NCI-H1694 treated with DMSO at 0.1 percent for 48 hours (cell line): ENCODE measurements at places on chromosomes 16 and 17.

- no peak for DNase-seq
These were observed 4.7 kb upstream of the MRPS34 start for GRCh38 chr16:1777375-1778199.

GRCh38 chr16:74439685-74440084, 18.4 kb upstream of the CLEC18B start:
- no peak for DNase-seq

- no peak for DNase-seq
These were observed 338.7 kb downstream of the GRIN2A start for GRCh38 chr16:9843424-9844018.

DNA sequence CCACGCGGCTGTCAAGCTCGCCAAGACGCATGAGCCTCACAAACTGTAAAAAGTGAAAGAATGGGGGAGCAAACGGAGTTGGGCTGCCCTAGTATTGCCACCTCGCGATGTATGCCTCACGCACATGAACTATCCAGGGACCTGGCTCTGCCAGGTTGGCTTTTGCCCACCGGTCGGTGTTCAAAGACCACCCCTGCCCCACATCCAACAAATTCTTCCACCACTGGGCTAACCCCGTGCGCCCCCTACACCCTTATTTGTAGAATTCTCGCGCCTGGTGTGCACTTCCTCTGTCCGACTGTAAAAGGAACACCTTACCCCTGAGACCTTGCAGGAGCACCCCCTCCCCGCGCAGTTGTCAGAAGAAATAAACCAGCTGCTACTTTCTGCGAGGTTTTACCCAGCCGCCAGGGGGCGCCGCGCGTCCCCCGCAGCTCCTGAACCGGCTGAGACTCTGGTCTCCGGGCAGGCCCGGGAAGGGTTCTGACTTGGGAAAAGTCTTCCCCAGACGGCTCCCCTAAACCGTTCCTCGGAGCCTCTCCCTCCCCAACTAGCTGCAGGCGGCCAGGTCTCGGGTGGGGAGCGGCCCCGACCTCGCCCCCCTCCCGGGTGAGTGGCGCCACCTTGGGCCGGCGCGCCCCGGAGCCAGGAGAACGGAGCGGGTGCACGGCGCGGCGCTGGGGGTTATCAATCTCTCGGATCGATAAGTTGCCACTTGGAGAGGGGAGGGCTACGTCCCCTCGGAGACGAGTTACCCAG, 1.7 kb upstream of the ZNF423 start:
- peak; percentile 79 for DNase-seq

DNA sequence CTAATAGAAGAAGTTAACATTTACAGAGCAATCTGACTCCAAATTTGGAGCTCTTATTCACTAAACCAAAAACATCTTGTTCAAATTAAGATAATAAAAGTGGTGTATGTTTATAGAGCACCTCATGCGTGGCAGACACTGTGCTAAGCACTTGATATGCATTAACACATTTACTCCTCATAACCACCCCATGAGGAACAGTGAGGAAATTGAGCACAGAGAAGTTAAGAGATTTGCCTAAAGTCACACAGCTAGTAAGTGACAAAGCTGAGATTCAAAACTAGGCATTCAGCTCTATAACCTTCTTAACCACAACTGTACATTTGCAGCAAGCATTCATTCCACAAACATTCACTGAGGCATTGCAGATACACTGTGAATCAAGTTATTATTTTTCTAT, 94.0 kb downstream of the VAT1L start:
- DNase-seq: no peak

DNA sequence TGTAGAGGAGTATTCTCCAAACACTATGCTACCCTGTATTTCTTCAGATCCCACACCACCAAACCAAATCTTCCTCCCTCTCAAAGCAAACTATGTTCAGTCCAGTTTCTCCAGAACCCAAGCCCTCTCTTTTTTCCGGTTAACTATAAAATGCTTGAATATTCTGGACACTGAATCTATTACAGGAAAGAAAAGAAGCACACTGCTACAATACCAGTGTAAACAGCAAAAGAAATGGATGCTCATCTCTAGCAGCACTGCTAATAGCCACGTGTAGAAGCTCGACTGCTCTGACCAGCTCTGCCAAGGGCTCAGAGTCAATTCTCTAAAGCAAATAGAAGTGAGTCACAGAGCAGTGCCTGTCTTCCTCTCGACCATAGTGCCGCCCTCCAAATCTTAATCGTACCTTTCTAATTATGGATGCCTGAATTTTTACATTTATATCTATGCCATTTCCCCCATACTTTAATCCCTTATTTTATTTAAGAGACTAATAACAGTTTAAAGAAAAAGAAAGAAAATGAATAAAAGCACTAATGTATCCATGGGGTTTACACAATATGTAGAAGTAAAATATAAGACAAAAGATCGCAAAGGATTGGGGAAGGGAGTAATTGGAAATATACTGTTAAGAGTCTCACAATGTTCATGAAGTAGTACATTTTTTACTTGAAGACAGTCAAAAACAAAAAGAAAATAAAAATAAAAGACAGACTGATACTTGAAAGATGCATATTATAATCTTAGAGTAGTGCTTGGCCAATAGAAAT, 154.5 kb downstream of the PARN start:
- DNase-seq: no peak

DNA sequence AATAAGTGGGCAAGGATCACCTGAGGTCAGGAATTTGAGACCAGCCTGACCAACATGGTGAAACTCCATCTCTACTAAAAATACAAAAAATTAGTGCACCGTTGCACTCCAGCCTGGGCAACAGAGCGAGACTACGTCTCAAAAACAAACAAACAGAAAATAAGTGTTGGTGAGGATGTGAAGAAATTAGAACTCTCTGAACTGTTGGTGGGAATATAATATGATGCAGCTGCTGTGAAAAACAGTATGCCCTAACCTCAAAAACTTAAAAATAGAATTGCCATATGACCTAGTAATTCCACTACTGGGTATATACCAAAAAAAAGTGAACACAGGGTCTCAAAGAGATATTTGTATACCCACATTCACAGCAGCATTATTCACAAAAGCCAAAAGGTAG, 26.1 kb downstream of the GLG1 start:
- DNase-seq: no peak

DNA sequence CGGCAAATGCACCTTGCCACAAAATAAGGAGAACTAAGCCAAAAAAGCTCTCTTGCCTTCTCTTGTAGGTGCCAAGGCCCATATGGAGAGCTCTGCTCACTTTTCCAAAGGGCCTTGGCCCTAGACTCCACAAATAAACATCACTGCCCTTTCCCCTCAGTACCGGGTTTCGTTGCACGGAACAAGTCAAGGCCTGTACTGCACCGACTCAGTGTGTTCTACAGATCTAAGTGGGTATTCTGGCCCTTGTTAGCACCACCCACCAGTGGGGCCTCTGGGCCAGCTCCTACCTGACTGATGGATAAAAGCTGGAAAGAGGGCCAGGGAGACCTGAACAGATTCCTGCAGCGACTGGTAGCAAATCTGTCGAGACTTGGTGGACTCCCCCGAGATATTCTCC, 43.7 kb upstream of the GSG1L start:
- DNase-seq: no peak

DNA sequence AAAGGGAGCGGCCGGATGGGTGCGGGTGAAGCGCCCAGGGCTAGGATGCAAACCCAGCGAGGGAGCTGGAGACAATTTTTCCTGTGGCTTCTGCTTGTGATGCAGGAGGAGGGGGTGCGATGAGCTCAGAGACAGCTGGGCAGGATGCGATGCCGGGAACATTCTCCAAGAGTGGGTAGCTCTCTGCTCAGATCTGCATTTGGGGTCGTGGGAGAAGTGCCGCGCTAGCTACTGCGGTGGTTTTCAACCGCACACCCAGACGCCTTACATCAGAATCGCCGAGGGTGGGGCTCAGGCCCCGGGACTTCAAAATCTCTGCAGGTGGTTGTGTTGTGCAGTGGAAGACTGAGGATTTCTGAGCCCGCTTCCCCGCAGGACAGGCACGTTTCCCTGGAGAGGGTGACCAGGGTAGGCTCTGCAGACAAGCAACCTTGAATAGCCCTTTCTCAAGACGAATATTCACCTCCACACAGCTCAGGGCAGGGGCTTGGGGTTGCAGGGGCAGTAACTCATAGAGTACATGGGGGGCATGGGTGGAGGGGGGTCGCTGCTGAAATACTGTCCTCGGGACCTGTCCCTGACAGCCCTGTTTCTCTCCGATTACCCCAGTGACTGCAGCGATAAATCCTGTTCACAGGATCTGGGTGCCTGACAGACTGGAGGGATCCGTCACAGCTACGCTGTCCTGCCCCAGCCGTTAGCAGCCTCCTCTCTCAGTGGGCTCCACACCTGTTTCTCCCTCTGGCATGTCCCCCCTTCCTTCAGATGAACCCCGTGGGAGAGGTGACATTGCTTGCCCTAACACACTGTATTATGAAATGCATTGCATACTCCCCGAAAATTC, 63.3 kb downstream of the HAPSTR1 start:
- DNase-seq: no peak

DNA sequence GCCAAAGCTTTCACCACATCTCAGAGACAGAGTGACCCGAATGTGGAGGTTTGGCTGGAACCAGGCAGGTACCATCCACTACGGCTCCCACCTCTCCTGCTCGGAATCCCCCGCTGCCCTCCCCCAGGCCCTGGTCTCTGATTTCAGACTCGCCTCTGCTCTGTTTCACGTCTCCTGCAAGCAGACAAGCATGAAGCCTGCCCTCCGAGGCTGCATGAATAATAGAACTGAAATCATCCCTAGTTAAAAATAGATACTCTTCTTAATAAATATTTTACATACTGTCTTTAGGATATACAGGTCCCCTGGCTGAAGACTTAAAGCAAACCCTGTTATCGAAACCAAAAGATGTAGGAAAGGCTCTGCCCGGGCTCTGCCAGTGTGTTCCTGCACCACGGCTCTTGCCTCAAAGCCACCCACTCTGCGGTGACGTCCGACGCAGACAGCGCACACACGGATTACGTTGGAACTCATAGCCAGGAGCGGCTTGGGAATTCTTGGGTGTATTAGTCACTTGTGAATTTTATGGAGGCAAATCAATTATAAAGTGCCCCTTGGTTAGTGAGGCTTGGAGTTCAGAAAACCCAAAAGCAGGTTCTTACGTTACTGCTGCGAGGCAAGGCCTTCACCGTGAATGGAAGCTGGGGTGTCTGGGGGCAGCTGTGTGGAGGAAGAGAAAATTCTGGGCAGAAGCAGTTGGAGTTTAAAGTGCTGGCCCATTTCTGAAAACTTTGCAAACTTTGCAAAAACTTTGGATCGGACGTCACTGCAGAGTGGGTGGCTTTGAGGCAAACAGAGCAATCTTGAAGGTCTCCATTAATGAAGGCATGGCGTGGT, 25.6 kb upstream of the NPTX1 start:
- DNase-seq: no peak

DNA sequence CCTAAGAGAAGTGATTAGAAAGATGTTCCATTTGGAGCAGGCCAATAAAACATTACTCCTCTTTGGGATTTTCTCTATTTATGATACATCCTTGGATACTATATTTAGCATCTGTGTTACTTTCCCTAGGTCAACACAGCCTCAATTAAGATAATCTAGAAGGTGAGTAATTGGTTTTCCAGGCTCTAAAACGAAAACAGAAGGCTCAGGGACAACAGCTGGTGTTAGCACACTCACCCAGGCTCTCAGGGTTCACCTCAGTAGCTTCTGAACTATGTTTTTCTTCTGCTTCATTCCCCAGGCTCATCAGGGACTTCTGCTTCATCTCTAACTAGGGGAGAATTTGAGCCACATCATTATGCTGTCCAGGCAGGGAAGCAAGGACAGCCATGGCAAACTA, 76.6 kb downstream of the ZZEF1 start:
- peak; percentile 66 for DNase-seq

- DNase-seq: no peak
These were observed at the start of gene CASKIN1 for GRCh38 chr16:2196162-2196980. Gene CASKIN1 (minus strand): TSS chr16:2196605. CDS start chr16:2196432, 173 bp downstream.

- DNase-seq: no peak
These were observed 96.2 kb downstream of the PGS1 start for GRCh38 chr17:78474614-78475146.

DNA sequence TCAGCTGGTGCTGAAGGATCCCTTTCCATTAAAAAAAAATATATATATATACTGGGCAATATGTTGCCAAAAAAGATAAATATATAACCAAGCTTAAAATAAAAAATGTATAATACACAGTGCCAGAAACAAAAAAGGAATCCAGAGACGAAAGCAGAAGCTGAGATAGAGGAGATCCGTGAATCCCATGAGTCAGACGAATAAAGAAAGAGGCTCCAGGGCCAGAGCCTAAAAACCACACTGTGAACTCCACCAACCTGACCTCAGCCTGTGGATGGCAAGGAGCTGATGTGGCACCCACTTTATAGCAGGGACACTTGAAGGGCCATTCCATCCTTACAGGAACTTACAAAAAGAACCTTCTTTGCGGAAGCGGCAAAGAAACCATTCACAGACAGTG, 34.8 kb downstream of the PITPNM3 start:
- DNase-seq: no peak

DNA sequence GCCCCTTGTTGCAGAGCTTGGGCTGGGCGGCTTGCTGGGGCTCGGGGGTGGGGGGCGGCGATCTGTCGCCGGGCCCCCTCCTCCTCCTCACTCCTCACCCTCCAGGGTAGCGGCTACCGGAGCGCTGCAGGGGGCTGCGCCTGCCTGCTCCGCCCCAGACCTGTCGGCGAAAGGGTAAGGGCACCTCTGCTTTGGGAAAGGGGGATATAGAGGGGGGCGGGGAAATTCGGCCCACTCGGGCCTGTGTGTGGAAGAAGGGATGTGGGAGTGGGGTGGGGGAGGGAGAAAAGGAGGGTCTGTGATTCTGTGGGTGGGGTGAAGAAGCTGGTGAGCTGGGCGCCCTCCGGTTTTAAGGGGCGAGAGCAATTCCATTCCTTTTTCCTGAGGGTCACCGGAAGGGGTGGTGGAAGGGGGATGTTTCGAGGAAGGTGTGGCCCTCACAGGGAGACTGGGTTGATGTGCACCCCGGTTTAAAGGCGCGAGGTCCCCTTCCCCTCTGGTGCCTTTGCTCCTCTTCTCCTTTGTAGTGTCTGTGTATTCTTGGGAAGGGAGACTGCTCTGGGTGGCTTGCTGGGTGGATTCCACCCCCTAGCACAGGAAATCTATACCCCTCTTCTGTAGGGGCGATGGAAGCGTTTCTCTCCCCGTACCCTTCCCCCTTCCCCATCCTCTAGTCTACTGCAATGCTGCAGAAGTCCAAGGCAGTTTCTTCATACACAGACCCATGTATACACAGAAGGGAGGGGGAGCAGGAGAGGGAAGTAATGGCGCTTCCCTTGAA, 878 bp downstream of the TAOK1 start:
- no peak for DNase-seq

- no peak for DNase-seq
These were observed 44.4 kb upstream of the IRX6 start for GRCh38 chr16:55279598-55279997.

DNA sequence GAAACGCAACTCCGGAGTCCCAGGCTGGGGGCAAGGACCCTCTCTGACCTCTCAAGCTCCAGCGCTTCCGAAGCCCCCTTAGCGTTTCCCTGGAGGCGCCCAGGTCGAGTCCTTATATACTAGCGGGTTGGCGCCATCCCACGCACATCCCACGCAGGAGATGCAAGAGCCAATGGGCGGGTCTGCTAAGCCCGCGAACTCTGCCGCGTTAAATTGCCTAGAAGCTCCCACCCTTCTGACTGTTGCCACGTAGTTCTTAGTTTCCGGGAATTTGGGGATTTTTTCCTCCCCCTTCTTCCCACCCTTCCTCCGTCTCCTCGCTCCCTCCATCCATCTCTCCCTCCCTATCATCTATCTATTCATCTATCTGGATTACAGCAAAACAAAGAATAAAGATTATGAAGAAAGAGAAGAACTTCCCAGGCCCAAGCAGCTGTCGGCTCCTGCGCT, at the start of gene SLFN11:
Gene SLFN11, minus strand, starts transcription at position 88 of the 450 bp plus-strand sequence. CDS start 9,814 bp downstream, outside the sequence.
- DNase-seq: peak; percentile 79

GRCh38 chr16:57304169-57305061, 19.9 kb upstream of the PLLP start:
- no peak for DNase-seq

GRCh38 chr17:57444682-57445450, 188.5 kb downstream of the MSI2 start:
- no peak for DNase-seq
